NCI-H446 (cell line): ENCODE measurements at places on chromosomes 2 and 18.

- no peak for DNase-seq
Observed at GRCh38 chr2:230318190-230319121, 8.5 kb upstream of the SP140L start.

DNA sequence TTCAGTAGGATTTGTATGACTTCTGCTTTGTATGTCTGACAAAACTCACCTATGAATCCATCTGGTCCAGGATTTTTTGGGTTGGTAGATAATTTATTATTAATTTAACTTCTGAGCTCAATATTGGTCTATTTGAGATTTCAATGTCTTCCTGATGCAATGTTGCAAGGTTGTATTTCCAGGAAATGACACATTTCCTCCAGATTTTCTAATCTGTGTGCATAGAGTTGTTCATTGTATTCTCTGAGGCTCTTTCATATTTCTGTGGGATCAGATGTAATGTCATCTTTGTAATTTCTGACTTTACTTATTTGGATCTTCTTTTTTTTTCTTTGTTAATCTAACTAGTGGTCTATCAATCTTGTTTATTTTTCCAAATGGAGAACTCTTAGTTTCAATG, 584.7 kb upstream of the SETBP1 start:
- no peak for DNase-seq

GRCh38 chr2:47310801-47311560, 92.0 kb upstream of the MSH2 start:
- no peak for DNase-seq

GRCh38 chr2:144583741-144584453, 64.0 kb upstream of the ZEB2 start:
- no peak for DNase-seq

DNA sequence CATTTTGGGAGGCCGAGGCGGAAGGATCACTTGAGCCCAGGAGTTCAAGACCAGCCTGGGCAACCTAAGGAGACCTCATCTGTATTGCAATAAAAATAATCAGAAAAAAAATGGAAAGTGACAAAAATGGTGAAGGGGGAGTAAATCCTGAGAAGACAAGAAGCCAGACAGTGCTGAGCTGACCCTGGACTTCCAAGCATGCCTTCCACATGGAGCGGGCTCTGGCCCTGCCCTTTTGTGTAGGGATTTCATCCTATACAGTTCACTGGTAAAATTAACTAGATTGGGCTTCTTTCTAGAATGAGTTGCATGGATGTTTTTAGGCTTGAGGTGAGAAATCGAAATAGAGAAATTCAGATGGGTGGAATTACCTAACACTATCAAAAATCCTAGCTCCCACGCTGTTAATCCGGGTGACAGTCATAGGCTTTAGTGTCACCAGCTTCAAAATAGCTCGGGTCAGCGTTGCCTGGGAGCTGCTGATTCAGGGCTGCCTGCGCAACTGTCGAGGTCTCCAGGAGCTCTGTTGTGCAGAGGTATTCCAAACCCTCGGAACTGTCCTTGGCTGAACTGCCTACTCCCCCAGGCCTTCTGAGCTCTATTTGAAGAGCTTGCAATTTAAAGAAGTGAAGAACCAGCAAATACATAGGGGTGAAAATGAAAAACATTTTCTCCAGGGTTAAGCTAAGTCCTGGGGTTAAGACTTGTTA, 21.5 kb upstream of the ZNF532 start:
- no peak for DNase-seq

DNA sequence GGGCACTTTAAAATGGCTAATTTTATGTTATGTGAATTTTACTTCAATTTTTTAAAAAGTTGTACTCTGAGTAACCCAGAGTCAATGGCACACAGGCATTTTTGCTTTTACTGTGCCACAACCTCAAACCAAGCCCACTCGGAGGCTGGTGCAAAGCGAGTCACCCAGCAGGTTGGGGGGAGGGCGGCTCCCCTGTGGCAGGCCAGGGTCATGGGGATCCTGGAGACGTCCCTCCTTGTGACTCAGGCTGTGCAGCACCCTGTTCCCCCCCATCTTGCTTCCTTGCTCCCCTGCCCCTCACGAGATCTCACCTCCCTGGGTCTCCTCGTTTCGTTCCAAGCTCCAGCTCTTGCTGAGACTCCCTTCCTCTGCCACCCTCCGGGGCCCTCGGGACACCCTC, 58.6 kb downstream of the POMC start:
- no peak for DNase-seq

DNA sequence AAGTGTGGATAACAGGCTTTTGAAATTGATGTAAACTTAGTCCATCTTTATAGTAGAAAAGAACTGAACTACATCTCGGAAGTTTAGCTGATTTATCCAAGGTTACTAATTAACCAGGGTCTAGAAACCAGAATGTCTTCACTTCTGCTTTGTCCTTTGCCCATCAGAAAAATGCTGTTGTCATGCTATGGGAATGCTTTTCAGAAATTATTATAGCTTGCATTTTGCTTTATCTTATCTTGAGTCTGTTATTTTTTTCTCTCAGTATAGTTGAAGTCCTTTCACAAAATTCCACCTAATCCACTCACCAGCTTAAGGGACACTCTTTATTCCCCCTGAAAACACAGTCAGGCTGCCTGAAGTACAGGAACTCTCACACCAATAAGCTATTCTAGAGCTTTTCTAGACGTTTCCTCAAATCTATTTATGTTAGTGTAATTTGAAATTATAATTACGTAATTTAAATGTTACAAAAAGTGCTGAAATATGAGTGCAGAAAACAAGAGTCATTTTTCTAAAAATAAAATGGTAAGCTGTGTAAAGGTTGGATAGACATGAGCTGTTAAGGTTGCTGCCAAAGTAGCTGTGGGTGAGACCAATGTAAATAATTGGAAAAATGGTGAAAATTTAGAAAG, 456.3 kb downstream of the TGIF1 start:
- no peak for DNase-seq

GRCh38 chr2:196966061-196966460, 39.6 kb upstream of the PGAP1 start:
- no peak for DNase-seq
